CD4-positive, alpha-beta T cell treated with Interleukin-17A for 1 hour (primary cell): ENCODE measurements at places on chromosomes 13 and 19.

DNA sequence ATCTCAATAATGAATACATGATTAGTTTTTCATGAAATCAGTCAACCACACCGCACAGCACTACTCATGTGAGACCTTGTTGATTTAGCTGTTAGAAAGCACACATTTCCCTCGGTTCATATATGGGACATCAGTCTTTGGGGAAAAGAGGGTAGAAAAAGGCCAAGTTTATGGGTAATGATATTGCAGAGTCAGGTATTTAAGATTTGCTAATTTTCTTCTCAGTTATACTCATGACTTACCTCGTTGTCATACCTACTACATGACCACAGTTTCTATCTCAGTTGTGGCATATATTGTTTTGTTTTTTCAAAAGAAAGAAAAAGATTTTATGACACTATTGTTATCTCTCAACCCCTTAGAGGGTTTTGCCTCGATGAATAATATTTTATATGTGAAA, 165.6 kb downstream of the POU4F1 start:
- DNase-seq, result no peak

- no peak for DNase-seq
Observed at GRCh38 chr13:76696370-76696769, 189.8 kb downstream of the KCTD12 start.

GRCh38 chr19:24141612-24142011, 54.6 kb downstream of the ZNF254 start:
- DNase-seq, result no peak

DNA sequence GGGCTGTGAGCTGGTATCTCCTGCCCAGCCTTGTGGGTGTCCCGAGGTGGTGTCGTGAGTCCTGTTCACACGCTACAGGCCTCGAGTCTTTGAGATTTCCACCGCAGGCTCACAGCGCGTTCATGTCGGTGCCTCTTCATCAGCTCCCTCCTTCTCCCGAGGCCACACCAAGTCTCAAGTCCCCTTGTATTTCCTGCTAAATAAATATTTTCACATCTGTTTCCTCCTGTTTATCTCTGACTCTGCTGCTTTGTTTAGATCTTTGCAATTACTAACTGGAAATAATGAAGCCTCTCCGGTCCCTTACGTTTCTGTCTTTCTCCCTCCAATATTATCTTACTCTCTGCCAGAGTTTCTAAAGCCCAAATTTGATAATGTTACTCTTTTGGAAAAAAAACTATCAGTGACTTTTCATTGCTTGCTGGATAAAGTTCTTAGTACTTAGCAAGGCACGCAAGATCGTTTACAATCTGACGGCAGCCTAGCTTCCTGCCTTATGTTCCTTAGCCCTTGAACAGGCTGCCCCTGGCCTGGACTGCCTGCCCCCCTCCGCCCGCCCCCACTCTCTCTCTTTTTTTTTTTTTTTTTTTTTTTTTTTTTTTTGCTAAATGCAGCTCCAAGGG, 130.5 kb upstream of the RNF113B start:
- no peak for DNase-seq

DNA sequence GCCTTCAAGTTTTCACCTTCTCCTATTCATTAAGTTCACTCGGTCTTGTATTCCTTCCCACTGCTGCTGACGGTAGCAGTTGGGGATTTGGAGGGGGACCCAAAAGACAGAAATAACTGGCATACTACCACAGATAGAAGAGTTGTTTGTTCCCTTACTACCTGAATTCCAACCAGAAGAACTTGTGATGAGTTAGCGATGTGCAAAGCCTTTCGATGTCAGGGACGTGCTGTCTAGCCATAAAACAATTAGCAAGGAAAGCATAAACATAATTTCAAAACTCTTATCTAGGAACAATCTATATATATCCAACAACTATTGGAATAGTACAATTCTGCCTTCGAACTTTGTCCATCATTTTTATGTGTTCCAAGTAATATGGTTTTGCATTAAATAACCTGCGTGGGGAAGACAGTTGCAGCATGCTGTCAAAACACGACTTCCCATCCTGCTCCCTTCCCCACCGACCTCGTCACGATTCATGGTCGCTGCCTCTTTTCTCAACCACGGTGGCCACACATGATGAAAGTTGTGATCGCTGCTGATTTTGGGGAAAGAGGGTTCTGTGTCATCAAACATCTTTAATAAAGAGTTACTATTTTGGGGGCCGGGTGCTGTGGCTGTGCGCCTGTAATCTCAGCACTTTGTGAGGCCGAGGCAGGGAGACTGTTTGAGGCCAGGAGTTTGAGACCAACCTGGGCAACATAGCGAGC, 3.8 kb upstream of the SLC7A9 start:
- no peak for DNase-seq

GRCh38 chr19:1324249-1324805, 38.7 kb downstream of the EFNA2 start:
- no peak for DNase-seq

DNA sequence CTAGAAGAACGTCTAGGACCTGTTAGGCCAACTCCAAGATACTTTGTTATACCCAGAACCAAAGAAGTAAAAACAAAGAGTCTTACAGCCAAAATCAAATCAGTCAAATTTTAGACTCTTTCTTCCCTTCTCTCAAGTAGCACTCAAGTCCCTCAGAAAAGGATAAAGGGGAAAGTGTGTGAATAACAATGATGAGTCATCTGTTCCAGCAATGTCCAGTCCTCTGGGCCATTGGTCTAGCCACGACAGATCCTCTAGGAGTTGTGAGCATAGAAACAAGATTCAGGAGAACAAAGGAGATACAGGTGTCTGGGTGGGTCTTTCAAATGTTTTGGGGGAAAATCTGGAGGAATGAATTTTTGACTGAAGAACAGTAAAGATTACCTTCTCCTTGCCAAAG, 36.3 kb downstream of the STOML3 start:
- DNase-seq, result no peak

GRCh38 chr19:4908360-4908759, 941 bp upstream of the UHRF1 start:
- no peak for DNase-seq

GRCh38 chr19:56263319-56263718, 9.2 kb upstream of the EDDM13 start:
- no peak for DNase-seq

GRCh38 chr13:82934000-82934399, 948.3 kb downstream of the SLITRK1 start:
- no peak for DNase-seq

DNA sequence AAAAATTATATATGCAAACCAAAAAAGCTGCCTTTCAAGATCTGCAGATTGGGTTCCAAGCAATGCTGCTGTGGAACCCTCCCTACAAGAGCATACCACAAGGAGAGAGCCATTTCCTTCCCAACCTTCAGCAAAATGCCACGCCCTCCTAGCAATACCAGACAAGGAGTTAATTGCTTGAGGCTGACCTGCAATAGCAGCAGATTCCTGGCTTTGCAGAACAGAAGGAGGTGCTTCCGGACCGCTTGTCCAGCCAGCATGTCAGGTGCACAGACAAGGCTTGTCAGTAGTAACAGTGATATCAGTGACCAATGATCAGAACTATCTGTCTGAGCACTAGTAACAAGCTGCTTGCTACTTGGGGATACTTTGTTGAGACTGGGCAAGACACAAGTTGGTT, 301.6 kb downstream of the FGF14 start:
- no peak for DNase-seq

GRCh38 chr13:50670272-50670671, 173.2 kb downstream of the DLEU7 start:
- no peak for DNase-seq

DNA sequence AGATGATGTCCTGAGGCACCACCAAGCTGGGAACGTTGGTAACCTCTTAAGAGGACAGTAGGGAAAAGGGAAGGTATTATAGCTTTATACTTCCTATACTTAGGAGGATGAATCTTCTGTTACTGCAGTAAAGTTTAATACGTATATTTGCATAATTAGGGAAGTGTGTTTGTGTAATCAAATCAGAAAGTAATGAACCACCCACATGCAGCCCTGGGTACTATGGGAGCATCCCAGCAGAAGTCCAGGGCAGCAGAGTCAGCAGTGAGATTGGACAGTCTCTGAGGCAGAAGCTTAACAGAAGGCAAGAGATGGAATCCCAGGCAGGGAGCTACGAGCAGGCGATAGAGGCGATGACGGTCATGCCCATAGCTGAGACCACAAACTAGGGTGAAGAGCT, 12.5 kb downstream of the SAFB start:
- DNase-seq, result no peak

- DNase-seq, result no peak
Observed at GRCh38 chr19:1038978-1039645, 795 bp upstream of the ABCA7 start.

DNA sequence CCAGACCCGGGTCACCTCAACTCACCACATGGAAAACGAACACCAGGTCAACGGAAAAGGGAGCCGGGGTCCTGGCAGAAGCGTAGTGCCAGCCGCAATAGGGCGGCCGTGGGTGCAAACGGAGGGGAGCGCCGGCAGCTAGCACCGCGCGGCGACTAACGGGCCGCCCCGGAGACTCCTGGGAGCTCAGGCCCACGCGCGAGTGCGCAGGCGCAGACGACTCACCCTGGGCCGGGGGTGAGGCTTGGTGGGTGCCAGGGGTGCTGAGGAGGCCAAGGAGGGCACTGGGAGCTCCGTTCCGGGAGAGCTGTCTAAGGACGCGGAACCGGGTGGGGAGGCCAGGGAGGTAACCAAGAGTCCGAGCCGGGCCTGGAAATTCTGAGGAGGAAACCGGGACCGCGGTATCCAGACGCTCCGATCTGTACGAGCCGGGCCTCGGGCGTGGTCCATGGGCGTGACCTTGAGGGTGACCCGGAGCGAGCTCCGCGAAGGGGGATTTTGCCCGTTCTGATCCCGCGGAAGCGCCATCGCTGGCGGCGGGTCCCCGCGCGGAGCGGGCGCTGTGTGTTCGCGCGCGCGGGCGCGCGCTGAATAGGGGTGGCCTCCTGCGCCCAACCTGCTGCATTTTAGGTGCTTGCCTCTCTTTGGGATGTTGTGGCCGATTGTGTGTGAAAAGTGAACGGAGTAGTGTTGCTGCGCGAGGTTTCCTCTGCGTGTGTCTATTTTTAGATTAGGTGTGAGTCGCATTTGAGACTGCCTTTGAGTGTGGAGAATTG, at the start of gene ZNF382:
ZNF382 (plus strand) TSS at position 213 of the 776 bp plus-strand sequence. CDS start 4,602 bp downstream, outside the sequence.
- peak; percentile 87 for DNase-seq

- no peak for DNase-seq
Observed at GRCh38 chr13:110297011-110297410, 9.9 kb downstream of the COL4A1 start.

- no peak for DNase-seq
Observed at GRCh38 chr13:44169018-44169911, 204.4 kb upstream of the SERP2 start.

DNA sequence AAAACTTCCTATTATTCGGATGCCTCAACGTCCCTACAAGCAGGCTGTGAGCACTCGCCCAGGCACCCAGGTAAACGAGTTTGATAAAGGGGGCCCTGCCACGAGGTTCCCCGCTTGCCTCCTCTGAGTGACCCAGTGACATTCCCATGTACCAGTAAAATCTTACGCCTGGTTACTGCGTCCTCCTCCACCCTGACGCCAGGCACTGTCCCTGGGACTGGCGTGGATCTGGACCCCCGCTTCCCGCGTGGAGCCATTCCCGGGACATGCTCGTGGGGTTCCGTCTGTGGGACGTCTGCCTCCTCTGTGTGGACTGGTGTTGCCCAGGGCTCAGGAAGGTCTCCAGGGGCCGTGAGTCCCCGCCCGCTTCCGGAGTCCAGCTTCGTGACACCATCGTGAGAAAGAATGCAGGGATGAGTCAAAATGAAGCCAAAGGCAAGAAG, 407 bp upstream of the ZNF550 start:
- no peak for DNase-seq

DNA sequence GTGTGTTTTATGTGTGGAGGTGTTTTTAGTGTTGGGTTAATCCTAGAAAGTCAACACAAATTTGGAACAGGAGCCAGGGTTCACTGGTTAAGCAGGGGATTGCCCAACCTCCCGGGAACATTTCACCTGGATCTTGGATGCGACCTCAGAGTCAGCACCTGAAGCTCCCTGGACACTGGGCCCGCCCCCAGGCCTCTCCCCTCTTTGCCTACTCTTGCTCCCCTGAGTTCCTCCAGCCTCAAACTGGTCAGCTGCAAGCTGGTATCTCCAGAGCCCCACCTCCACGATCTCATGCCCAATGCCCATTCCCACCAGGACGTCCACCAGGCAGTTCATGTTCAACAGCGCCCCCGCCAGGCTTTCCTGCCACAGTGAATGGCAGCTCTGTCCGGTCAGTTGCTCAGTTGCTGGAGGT, 9.7 kb downstream of the HSD17B14 start:
- no peak for DNase-seq

DNA sequence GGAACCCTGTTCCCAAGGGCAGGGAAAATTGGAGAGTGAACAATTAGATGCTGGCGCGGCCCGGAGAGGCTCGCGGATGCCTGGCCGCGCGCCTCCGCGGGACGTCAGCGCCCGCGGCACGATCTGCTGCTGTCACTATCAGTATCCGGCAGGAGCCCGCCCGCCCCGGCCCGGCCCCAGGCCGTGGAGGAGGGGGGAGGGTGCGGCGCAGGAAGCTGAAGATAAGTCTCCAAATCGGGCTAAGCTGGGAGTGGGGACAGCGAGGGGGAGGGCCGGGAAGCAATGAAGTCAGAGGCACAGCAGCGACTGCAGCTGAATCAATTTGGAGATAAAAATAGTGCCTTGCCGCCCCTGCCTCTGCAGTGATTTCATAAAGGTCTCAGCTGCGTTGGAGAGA, 441.5 kb upstream of the KLF12 start:
- DNase-seq, result peak; percentile 42

DNA sequence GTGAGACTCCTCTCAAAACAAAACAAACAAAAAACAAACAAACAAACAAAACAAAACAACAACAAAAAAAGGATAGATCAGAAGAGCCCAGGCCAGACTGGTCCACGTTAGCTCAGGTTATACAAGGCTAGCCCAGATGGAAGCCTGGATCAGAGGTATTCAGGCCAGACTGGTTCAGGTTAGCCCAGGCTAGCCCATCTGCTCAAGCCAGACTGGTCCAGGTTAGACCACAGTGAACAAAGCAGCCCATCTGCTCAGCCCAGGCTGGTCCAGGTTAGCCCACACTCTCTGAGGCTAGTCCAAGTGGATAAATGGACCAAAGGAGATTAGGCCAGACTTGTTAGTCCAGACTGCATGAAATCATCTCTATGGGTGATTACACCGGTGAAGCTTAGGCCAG, 41.2 kb downstream of the CCL25 start:
- no peak for DNase-seq

DNA sequence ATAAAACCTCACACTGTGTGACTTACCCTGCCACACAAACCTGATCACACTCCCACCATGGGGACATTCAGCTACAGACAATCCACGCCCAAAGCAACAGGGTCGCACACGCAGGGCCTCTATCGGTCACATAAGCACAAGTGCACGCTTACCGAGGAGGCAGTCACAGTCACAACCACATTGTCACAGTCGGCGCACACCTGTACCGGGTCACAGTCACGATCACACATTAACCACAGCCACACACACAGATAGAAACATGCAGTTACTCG, 579 bp downstream of the ZNF566 start:
- DNase-seq, result peak; percentile 64

GRCh38 chr19:1286487-1287353, 1.0 kb downstream of the EFNA2 start:
- DNase-seq, result no peak

DNA sequence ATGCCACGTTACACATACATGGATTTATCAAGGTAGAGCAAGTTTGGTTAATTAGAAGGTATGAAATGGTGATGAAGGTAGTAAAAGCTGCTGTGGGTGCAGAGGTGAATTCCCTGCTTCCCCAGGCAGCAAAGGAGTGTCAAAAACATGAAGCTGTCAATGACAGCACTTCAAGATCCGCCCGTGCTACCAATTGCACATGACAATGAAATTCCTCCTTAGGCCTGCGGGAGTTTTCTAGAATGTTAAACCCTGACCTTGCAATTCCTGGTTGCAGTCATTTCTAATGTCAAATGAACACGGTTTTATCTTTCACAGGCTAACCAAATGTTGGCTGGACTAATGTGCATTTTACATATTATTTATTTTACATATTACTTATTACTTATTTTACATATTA, 67.7 kb upstream of the LSM14A start:
- no peak for DNase-seq
